ENCODE measurements at places on chromosomes 11 and 22.

- DNase-seq: no peak
These were observed 2.6 kb downstream of the ZNRF3 start for GRCh38 chr22:28885939-28886338.

- no peak for DNase-seq
These were observed 74.8 kb downstream of the KIAA1671 start for GRCh38 chr22:25027043-25027906.

DNA sequence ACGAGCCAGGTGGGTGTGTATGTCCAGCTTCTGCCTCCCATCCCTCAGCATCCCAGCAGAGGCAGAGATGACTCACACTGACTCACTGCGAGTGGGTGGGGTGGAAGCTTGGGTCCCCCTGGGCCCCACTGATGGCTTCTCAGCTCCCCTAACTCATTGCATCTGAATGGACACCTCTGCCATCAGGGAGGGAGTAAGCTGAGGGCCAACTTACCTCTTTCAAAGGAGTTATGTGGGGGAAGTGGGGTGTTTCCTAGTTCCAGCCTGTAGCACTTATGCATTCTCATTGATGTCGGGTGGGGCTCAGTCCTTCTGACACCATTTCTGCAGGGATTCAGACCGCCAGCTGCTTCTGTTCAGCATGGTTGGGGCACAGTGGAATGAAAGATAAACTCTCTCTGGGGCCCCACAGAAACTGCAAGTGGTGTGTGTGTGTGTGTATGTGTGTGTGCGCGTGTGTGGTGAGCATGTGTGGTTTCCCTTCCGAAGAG is 1425.8 kb downstream of the TBC1D22A start:
- DNase-seq: no peak

DNA sequence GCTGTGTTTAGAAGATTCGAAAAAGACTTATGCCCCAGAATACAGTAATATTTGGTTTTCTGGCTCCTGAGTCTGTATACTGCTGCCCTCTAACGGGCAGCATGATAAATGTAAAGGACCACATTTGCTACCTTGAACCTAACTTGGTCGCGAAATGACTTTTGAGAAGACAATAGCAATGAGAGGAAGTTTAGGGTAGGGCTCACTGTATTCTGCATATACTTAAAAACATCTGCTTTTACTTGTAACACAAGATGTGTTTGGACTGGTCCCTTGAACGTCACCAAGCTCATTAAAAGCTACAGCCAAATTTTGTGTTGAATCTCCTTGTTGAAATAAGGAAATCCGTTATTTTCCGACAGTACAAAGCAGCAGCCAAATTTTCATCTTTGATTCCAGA is 309.1 kb downstream of the SWAP70 start:
- no peak for DNase-seq

- DNase-seq: no peak
These were observed 10.9 kb downstream of the PRCP start for GRCh38 chr11:82889133-82890001.

- DNase-seq: no peak
These were observed 236.8 kb upstream of the PITPNB start for GRCh38 chr22:28155808-28156207.

- DNase-seq: no peak
These were observed 20.7 kb downstream of the SLN start for GRCh38 chr11:107691000-107691750.

DNA sequence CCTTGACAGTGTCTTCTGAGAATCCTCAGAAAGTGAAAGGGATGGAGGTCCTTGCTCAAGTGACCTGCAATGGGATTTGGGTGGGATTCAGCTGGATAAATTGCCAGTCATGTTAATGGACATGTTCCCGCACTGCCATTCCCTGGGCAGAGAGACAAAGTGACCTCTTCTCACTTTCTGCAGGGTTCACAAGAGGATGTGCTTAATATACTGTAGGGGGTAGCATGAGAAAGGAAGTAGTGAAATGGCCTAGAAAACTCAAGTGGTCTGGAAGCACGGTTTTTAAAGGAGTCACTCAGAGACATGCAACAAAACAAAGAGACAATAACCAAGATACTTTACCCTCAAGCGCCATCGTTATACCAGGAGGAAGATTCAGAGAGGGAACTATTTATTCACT is 70.2 kb downstream of the NELL1 start:
- DNase-seq: no peak

- no peak for DNase-seq
These were observed 30.6 kb downstream of the PACSIN2 start for GRCh38 chr22:42984397-42984796.

Measured in T-helper 22 cell (primary cell).